ENCODE measurements at places on chromosomes 16 and 17.

DNA sequence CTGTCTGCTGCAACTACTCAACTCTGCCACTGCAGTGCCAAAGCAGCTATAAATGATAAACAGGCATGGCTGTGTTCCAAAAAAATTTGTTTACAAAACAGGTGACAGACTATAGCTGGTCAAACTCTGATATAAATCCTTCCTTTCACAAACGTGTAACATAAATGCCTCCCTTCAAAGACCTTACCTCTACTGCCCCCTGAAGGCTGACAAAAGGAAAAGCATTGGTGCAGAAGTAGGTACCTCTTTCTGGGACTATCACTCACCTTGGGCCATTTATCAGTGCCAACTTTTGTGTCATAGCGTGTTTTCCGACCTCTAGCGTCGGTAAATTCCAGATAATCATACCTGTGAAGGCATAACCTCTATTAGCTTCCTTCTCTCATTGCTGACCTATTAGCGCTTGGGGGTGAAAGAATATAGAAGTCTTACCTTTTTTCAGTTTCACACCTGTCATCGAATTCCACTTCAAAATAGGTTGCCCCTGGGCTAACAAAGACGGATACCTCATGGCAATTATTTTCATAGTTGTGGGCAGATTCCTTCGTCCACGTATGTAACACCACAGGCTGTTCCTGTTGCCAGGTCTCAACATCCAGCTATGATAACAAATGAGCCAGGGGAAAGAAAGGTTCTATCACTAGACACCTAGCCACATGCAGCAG is 67.9 kb downstream of the ZZEF1 start:
- DNase-seq: no peak

GRCh38 chr17:75181608-75182318 is 996 bp downstream of the SUMO2 start:
- peak; percentile 57 for DNase-seq

DNA sequence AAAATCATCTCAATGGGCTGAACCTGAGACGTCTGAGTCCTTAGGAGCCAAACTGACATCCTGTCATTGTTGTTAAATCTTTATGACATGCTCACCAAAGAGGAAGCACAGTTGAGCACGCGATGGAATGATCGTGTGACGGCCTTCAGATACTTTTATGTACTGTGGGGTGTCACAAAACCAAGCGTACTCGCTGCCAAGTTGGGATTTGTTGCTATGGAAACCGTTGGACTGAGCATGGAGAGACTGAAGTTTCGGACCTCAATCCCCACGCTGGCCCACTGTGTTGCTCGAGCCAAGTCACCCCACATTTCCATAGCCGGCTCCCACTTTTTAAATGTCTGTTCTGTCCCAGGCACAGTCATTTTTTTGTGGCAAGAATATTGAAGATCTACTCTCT is 222.8 kb upstream of the SDK2 start:
- DNase-seq: no peak

DNA sequence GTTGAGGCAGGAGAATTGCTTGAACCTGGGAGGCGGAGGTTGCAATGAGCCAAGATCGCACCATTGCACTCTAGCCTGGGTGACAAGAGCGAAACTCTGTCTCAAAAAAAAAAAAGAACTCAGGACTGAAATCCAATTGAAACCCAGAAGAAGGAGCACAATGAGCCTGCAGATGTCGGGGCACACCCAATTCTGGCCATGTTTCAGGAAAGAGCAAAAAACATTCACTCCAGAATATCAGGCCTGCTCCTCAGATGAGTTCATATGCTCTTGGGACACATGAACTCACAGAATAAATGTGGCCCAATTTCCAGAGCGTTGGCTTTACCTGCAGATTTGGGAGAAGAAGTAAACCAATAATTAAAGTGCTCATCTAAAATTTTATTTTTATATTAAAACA is 3.0 kb upstream of the CMTM2 start:
- no peak for DNase-seq

- no peak for DNase-seq
Observed at GRCh38 chr17:33560165-33560564, 267.1 kb upstream of the ASIC2 start.

- no peak for DNase-seq
Observed at GRCh38 chr17:36144014-36144413, 32.4 kb downstream of the TBC1D3B start.

- no peak for DNase-seq
Observed at GRCh38 chr17:50550661-50551432, 3.9 kb downstream of the SPATA20 start.

DNA sequence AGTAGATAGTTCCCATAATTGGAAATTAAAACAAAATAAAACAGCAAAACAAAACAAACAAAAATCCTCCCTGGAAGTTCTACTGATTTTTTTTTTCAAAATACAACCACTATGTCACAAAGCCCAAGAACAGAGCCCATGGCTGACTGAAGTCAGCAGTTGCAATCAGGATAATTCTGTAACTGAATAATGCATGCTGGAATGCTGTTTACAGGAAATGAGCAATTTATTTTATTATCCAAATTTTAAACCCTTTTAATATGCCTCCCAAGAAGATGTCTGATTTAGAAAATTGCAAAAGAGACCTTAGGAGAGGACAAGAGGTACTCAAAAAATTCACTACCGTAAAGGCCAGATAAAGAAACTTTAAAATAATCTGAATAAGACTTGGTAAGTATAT is 578.2 kb downstream of the TOX3 start:
- DNase-seq: no peak

DNA sequence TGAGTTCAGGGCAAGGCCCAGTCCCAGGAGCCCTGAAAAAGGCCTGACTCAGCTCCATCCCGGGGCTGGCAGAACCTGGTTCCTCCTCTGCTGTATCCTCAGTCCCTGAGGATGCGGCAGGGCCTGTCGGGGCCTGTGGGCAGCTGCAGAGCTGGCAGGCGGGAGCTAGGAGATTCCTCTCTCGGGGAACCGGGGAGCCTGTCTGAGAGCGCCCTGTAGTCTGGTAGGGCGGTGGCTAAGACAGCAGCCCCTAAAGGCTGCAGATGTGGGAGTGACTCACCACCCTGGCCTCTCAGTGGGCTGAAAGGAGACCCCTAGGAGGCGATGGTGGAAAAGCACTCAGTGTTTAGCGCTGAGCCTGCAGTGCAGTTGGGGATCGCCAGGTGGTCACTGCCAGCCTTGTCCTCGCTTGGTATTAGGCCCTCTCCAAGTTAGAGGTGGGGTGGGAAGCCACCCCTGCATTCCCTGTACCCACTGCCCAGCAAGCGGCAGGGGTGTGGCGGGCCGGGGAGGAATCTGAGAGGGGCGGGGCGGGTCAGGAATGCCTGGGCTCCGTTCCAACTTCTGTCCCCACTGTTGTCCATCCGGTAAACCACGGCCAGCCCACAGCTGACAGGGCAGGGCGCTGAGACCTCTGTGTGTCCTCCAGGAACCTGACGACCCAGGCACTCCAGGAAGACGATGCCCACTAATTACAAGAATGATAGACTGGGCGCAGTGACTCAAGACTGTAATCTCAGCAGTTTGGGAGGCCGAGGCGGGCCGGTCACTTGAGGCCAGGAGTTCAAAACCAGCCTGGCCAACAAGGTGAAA is 29.5 kb upstream of the CDH1 start:
- DNase-seq: no peak

DNA sequence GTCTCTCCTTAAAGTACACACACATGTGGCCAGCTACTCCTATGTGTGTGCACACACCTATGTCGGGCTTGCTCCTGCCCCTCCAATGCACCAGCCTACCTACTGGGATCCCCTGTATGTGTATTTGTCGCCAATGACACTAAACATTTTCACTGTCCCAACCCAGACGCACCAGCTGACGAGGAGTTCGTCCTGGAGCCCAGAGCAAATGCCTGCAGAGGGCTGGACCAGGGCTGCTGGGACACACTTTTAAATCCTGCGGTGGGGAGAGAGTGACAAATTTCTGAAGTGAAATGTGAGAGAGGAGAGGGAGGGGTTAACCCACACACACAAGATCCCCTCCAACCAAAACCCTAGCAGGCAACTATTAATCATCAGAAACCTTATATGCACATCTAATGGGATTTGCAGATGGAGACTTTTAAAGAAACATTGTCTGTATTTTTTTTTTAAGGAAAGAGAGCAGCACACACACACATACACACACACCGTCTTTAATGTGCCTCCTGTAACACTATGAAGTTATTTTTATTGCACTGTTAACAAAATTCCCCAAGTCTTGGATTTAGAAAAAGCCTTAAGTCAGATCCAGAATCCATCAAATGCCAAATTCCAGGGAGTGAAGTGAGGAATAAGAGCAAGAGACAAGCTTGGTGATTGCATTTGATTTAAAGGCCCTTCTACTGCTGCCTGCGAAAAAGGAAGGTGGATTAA is at the start of gene MEOX1:
Gene MEOX1, minus strand, starts transcription at position 224 of the 714 bp plus-strand sequence. CDS start 388 bp downstream, outside the sequence.
- peak; percentile 39 for DNase-seq

GRCh38 chr17:68909066-68909465 is 46.1 kb downstream of the ABCA8 start:
- DNase-seq: no peak

DNA sequence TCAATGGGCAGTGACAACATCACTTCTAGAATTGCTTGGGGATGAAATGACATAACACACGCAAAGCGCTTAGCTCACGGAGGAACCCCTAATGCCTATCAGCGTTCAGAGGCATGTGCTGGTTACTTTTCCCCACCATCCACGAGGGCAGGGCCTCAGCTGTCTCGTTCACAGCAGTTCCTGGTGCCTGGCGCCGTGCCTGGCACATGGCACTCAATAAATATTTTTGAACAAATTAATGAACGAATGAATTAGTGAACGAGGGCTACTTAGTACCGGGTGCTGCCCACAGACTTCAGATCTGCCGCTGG is 14.1 kb upstream of the CIBAR2 start:
- DNase-seq: no peak

DNA sequence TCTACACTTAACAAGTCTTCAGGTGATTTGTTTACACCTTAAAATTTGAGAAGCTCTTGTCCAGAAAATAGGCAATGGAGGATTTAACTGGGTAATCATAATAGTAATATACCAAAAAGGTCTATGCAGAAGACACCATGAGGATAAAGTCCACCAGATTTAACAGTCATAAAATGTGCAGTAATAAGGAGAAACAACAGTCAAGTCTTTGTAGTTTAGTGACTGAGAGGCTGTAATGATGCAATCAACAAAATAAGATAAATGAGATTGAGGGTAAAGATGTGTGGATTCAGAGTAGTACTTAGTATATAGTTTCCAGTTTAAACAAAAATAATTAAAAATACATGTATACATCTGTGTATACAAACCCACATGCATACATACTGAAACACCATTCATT is 91.2 kb downstream of the STXBP4 start:
- DNase-seq: no peak

GRCh38 chr17:44533533-44534246 is 23.6 kb upstream of the FZD2 start:
- DNase-seq: peak; percentile 86

DNA sequence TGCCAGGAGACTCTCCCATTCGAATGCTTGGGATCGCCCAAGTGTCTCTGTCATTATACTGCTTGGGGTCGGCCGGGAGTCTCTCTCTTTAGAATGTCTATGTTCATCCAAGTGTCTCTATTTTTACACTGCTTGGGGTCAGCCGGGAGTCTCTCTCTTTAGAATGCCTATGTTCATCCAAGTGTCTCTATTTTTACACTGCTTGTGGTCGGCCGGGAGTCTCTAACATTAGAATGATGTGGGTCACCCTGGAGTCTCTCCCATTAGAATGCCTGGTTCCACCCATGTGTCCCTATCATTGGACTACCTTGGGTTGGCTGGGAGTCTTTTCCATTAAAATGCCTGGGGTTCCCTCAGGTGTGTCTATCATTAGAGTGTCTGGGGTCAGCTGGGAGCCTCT is 2230.4 kb downstream of the TP53TG3F start:
- DNase-seq: no peak

- no peak for DNase-seq
Observed at GRCh38 chr16:48420437-48420836, 35.2 kb upstream of the SIAH1 start.

- DNase-seq: no peak
Observed at GRCh38 chr16:85820604-85821372, 21.3 kb downstream of the COX4I1 start.
